ENCODE measurements at places on chromosomes 12 and 14.
A peak's percentile ranks its signal among the peaks of the same experiment; 100 is the strongest.

DNA sequence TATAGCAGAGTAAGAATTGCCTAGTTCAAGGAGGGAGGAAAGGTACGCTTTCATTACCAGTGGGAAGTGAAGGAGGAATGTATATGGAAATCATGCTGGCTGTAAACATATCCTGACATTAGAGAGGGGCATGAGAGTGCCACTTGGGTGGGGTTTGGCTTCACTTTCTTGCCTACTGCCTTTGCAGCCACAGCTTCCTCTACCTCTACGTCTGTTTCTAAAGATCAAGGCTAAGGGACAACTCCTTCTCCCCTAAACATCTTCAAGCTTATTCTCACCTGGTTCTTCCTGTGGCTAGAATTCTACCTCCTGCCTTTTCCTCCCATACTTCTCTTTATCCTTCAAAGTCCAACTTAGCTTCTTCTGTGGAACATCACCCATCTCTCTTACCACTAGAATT lies 58.0 kb downstream of the SUSD6 start:
- DNase-seq = no peak

GRCh38 chr14:70061108-70061507 lies 127.6 kb downstream of the SLC8A3 start:
- no peak for DNase-seq

- no peak for DNase-seq
Observed at GRCh38 chr12:67202678-67203012, 66.5 kb upstream of the CAND1 start.

DNA sequence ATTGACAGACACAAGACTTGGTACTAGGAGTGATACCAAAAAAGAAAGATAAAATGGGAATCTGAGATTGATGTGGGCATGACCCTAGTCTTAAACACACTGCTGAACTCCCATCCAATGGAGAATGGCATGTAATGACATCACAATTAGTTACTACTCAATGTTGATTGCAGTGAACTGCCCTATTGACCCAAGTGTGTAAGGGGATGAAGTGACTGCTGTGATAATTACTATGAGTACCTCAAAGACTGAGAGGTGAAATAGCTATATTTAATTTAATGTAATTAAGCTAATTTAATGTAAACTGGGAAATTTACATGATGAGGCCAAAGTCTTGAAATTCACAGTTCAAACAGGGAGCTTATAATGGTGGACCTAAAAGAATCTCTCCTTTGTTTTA lies at the start of gene ADAM20:
ADAM20 (minus strand) TSS at position 101 of the 400 bp plus-strand sequence. CDS start 10,247 bp downstream, outside the sequence.
- DNase-seq = no peak

- DNase-seq = peak; percentile 66
Observed at GRCh38 chr12:123264642-123265041, 7.0 kb downstream of the CDK2AP1 start.

DNA sequence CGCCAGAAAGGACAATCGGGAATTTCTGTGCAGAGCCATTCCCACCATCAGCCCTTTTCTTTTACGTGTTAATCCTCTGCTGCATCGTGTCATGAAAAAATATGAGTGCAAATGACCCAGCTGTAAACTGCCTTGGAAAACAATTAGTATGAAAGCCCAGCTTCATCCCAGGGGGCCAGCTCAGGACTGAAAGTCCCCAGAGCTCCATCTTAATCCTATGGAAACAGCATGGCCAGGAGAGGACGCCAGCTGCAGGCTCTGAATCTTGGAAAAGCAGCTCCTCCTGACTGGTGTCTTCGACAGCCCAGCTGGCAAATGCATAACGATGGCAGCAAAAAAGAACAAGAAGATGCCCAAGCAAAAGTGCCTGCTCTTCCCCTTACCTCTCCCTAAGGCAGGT lies 191.5 kb downstream of the NTF3 start:
- peak; percentile 66 for DNase-seq

GRCh38 chr14:54194501-54194900 lies 202.3 kb upstream of the CDKN3 start:
- DNase-seq = no peak

DNA sequence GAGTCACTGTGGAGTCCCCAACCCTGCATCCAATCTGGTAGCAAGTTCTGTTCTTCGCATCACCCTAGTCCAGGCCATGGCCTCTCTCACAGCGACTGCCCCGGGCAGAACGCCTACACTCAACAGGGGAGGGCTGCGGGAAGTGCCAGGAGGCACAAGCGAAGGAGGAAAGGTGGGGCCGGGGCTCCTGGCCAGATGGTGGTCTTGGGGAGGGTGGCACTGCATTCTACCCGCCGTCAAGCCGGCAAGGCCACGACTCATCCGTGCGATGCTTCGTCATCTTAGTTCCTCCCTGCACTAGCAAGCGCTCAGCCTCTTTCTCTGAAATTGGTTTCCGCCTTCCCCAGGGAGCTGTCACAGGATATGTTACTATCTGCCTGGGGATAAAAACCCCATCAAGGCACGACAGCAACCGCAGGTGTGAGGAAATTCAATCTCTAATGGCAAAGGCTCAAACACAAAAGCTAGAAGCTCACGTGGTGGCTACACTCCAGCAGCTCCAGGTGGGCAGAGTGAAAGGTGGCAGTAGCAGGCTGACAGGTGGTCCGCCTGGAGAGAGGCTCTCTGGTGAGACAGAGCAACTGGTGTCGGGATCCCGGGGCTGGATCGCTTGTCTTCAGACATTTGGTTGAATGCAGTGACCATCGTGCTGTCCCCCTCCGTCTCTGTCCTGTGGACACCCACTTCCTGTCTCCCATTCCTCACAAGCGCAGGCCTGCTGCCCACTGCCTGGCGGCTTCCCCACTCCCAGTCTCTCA lies 34.1 kb downstream of the ACADS start:
- DNase-seq = no peak

GRCh38 chr14:99174081-99174769 lies 97.8 kb downstream of the BCL11B start:
- no peak for DNase-seq

GRCh38 chr12:127280393-127281275 lies 986.3 kb upstream of the TMEM132C start:
- peak; percentile 85 for DNase-seq

All from neural progenitor cell (in vitro differentiated cells).